ENCODE measurements at places on chromosomes 6 and 20.

DNA sequence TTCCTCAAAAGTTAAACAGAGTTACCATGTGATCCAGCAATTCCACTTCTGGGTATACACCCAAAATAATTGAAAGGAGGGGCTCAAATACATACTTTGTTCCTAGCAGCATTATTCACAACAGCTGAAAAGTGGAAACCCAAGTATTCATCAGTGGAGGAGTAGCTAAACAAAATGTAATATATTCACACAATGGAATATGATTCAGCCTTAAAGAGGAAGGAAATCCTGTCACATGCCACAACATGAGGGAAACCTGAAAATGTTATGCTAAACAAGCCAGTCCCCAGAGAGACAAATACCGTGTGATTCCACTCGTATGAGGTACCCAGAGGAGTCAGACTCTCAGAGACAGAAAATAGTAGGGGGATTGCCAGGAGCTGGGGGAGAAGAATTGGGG, 44.5 kb downstream of the PXDC1 start:
- no peak for DNase-seq

GRCh38 chr6:44201200-44201599, 15.5 kb upstream of the MYMX start:
- no peak for DNase-seq

DNA sequence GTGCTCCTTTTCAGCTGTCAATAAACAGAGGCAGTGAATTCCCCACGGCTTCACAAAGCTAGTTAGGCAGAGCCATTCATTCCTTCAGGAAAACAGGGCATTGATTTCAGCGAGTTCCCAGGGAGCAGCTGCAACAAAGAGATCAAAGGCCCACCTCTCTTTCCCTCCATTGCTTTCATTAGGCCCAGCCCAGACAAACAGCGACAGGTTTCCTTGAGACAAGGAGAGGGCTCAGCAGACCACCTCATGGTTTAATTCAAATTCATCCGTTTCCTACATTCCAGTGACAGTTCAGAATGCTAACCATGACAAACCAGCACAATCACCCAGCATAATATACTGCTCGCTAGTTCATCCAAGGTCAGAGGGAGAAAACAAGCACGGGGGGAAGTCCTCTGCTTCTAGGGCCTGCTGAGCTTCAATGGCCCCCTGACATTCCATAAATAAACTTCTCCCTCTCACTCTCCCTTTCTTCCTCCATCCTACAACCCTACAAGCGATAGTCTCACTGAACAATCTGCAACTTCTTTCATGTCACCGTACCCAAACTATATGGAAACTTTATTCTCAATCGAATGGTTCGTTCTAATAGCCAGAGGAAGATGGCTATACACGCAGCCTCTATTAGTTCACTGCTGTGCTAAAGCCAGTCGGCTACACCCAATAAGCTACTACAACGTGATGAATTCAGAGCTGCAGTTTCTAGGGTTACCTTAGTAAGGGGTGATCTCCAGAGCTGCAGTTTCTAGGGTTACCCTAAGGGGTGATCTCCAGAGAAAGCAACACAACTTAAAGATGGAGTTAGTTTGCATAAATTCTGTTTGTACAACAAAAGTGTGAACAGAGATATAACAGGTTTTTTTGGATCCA, 34.7 kb downstream of the PLAGL1 start:
- DNase-seq = no peak

DNA sequence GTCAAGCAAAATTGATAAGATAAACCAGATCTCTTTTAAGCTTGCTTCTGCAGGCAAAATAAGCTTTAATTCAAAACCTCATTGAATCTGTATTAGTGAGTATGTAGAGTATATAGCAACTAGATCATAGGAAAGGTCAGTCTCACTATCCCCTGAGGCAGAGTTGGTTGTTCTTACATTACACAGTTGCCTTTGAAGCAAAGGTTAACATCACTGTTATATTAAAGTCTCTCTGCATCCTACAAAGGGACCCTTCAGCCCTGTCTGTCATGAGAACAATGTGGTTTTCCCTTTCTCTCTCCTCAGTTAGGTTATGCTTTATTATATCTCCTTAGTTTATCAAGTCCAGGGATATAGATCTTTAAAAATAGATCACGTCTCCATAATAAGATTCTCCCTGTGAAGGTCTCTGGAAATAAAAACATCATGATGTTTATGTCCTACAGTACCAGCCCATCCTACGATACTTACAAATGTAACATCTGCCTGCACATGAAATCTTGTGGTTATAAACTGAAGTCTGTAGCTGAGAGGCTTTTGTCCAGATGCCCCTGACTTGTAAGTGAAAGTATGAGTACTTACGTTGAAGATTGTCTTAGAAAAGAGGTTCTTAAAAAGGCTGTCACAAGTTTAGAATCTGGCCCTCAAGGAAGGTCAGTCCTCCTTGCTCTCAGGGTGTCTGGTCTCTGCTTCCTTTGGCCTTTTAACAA, 103.6 kb downstream of the VIP start:
- no peak for DNase-seq

DNA sequence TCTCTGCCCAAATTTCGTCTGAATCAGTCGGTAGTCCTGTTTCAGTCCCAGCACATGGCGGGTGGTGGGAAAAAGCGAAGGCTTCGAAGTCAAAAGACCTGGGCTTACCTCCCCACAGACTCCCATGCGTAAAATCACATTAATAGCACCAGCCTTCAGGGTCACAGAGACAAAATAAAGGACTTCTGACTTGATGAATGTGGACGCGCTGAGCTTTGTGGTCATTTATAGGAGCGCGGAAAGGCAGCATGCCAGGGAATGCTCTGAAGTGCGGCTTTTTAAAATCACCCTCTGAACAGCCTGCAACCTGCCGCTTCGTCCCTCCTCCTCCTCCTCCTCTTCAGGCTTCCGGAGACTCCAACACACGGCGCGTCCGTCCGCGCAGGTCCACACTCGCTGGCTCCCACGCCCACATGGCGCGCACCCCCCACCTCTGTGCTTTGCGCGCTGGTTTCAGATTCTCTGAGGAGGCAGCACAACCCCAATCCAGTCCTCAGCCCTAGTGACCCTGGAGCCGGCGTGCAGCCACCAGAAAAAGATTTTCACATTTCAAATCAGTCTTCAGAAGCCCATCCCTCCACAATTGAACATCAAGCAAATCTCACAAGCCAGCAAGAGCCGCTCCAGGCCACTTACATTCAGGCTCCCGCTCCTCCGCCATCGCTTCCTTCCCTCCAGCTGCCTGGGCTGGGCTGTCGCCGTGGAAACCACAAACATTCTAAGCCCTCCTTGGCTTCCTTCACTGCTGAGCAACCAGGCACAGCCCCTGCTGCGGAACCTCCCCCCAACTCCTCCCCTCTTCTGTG, at the start of gene C6orf118:
TSS of gene C6orf118 (minus strand) at position 680 of the 806 bp plus-strand sequence. CDS start at position 661, 19 bp downstream.
- no peak for DNase-seq

DNA sequence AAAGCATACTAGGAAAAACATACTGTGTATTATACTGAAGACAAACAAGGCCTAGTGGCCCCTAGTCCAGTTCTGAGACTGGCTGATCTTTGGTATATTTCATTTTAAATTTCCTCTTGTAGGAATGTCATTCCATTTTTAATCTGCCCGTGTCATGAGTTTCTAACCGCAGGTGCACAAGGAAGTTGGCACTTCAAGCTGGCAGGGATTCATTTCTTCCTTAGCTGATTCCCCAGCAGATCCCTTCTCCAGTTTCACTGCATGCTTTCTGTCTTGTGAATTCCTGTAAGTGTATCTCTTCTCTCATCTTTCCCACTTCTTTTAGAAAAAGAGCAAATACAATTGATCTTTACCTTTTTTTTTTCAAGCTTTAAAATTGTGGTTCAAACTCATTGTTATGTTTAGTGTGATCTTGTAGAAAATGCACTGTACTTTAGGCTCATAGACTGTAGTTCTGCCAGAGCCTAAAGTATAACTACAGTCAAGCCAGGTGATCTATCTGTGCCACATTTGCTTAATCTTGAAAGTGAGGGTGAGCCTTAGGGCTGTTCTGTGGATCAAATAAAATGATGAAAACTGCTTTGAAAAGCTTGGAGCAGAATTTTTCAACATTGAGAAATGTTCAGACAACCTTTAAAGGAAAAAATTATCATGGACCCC, 37.0 kb downstream of the RNF217 start:
- DNase-seq = no peak

DNA sequence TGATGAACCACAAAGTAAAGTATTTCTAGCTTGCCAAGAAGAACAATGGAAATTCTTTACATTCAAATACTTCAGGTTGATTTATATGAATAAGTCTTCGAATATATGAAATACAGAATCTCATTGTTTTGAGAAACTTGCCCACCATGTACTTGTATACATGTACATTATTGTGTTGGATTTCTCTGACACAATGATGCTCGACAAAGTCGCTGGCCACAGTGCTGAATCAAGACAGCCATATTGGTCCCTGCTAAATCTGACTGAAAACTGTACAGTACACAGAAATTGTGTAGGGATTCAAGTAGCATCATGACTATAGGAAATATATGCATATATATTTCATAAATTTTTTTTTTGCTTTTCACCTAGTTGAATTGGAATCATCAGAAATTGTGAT, 13.1 kb upstream of the LIN28B start:
- DNase-seq = no peak

GRCh38 chr20:11249683-11250082, 575.9 kb upstream of the JAG1 start:
- no peak for DNase-seq

GRCh38 chr6:52654592-52654991, 16.3 kb upstream of the TMEM14A start:
- no peak for DNase-seq

DNA sequence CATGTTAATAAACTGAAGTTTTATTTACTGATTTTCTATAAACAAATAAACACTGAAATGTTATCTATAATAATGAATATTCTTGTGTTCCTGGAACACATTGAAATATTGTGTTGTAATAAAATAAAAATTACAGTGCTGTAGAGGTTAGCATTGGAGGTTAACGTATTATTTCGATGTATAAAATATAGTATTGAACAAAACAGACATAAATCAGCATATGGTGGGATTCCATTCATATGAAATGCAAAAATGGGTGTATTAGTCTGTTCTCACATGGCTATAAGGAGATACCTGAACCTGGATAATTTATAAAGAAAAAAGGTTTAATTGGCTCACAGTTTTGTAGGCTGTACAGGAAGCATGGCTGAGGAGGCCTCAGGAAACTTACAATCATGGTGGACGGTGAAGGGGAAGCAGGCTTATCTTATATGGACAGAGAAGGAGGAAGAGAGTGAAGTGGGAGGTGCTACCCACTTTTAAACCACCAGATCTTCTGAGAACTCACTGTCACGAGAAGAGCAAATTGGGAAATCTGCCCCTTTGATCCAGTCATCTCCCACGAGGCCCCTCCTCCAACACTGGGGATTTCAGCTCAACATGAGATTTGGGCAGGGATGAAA, 24.6 kb upstream of the BMP6 start:
- no peak for DNase-seq

DNA sequence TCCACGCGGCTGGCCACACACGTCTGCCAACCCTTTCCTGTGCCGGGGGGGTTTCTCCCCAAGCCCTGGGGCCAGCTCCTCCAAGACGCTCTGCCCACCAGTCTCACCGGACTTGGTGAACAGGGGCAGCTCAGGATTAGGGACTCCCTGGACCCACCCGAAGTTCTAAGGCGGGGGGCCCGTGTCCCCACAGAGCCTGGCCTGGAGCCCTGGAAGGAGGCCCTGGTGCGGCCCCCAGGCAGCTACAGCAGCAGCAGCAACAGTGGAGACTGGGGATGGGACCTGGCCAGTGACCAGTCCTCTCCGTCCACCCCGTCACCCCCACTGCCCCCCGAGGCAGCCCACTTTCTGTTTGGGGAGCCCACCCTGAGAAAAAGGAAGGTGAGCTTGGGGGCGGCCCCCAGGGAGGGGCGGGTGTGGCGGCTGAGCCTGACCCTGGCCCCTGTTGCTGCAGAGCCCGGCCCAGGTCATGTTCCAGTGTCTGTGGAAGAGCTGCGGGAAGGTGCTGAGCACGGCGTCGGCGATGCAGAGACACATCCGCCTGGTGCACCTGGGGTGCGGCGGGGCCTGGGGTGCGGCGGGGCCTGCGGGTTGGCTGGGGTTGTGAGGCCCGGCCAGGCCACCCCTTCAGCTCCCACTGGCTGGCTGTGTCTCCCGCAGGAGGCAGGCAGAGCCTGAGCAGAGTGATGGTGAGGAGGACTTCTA, 2.3 kb downstream of the SLC2A4RG start:
- no peak for DNase-seq

GRCh38 chr6:118141211-118141610, 234.1 kb downstream of the SLC35F1 start:
- no peak for DNase-seq

- no peak for DNase-seq
Observed at GRCh38 chr6:21902628-21903169, 309.1 kb downstream of the SOX4 start.

DNA sequence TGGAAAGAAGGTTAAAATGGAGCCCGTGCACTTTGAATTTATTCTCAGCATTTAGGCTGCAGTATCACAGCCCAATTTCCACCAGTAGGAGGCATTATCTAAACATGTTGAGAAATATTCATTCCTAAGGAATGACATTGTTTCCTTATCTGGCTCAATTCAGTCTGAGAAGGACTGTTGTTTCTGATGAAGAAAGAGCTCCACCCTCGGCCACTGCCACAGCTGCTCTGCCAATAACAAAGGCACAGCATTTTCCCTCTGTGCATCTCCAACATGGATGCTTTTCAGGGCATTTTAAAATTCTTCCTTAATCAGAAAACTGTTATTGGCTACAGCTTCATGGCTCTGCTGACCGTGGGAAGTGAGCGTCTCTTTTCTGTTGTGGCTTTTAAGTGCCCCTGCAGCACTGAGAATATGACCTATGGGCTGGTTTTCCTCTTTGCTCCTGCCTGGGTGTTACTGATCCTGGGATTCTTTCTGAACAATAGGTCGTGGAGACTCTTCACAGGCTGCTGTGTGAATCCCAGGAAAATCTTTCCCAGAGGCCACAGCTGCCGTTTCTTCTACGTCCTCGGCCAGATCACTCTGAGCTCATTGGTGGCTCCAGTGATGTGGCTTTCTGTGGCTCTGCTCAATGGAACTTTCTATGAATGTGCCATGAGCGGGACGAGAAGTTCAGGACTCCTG, at the start of gene CALHM5:
TSS of gene CALHM5 (plus strand) at position 216 of the 687 bp plus-strand sequence. CDS start at position 274, 58 bp downstream.
- DNase-seq = no peak

DNA sequence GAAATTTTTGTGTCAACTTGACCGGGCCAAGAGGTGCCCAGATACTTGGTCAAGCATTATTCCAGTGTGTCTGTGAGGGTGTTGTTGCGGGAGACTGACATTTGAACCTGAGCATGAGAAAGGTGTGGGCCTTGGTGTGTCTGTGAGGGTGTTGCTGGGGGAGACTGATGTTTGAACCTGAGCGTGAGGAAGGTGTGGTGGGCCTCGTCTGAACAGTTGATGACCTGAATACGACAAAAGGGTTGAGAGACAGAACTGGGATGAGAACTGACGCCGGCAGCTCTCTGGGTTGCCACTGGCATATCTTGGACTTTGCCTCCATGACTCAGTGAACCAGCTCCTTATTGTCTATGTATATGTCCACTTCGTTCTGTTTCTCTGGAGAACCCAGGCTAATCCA, 240.5 kb downstream of the ERMARD start:
- DNase-seq = no peak

- DNase-seq = no peak
Observed at GRCh38 chr6:163459536-163459935, 45.0 kb downstream of the QKI start.
